NCI-H1694 treated with DMSO at 0.1 percent for 48 hours (cell line): ENCODE measurements at places on chromosomes 6 and 20.

DNA sequence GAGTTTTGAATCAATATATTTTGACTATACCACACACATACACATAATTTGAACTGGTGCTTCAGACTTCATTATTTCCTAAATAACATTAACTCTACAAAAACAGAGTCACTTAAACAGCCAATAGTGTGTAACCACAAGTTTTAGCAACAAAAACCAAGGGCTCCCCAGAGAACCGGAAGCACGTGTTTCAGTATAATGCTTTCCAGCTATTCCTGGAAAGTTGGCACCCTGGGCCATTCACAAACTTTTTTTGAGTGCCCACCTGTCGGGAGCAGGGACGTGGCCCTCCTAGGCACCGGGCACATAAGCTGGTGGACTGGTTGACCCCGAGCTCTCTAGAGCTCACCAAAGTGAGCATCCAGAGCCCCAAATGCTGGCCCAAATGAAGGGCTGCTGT, 1.9 kb upstream of the SLC35D3 start:
- DNase-seq, result no peak

DNA sequence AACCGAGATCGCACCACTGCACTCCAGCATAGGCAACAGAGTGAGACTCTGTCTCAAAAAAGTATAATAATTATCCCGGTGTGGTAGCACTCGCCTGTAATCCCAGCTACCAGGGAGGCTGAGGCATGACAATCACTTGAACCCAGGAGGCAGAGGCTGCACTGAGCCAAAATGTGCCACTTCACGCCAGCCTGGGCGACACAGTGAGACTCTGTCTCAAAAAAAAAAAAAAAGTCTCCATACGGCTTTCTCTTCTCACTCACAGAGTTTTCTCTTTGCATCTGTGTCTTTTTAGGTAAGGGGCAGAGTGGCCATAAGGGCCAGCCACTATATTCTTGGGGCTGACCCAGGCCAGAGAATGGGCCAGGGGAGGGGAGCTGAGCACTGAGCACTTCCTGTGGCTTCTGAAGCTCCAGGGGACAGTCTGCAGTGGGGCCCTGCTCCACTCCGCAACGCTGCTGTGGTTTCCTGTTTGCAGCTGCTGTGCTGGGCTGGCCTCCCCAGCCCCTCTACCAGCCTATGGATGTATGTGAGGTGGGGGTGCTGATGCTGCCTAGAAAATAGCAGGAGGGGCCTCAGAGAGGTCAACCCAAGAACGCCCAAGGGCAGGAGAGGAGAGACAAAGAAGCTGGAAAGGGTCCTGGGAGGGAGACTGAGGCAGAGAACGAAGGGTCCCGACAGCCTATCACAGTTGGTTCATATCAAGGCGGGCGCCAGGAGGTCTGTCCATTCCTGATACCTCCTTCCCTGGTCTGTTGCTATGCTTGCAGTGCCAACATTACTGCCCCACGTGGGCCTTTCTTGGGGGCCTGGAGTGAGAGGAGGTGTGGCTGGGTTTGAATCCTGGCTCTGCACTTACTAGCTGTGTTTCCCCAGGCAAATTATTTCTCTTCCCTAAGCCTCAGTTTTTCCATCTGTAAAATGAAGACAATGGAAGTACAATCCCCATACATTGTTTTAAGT, 16.0 kb downstream of the SLA2 start:
- DNase-seq, result no peak

- DNase-seq, result no peak
Observed at GRCh38 chr6:166671434-166672081, 44.5 kb upstream of the RPS6KA2 start.

DNA sequence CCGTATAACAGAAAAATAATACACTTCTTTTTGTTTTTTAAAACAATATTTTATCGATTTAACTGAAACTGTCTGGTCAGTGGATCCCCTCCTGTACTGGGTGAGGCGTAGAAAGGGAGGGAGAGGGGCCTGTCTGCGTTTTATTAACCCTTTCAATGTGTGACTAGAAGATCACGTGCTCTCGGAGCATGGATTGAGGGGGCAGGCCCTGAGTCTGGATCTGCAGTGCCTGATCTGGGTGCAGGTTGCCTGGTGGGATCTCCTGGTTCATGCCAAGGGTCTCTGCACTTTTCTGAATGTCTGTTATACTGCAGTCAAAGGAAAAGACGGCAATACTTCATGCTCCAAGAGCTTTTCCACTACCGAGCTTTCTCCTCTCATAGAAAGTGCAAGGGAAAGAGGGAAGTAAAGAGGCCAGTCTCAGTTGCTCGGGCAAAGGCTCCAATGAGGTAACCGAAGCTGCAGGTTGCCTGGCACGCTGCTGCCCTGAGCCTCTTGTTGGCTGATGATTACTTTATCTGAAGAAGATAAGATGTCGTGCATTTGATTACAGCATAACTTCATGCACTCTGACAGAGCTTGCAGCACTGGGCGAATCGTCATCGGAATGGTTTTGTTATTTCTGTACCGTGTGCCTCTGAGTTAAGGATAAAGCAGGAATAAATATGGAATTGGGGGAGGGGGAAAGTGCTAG, 167.5 kb upstream of the PMEPA1 start:
- no peak for DNase-seq

GRCh38 chr20:57439432-57439831, 48.2 kb downstream of the RBM38 start:
- DNase-seq, result no peak

GRCh38 chr6:80469977-80470376, 363.5 kb downstream of the BCKDHB start:
- DNase-seq, result no peak

DNA sequence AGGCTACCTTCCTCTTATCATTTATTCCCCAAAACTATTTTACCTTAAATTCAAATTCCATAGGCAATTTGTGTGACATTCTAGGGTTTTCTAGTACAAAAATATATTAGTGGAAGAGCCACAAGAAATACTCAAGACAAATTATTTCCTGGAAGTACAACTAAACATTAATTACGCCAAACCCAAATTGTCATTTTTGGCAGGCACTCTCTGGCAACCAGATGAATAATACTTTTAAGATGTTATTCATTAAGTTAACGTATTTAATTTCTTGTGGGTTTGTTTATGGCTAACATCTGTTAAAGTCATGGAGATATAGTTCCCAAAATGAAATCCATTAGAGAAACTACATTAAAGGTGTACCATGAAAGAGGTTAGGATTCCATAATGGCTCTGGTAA, 40.5 kb downstream of the HMGN3 start:
- no peak for DNase-seq
